C1 segment of cervical spinal cord (tissue), 14 donors: ENCODE measurements at places on chromosomes 6 and 20.

- no peak for DNase-seq
Measured at GRCh38 chr6:125596020-125596419, 153.4 kb upstream of the HEY2 start.

DNA sequence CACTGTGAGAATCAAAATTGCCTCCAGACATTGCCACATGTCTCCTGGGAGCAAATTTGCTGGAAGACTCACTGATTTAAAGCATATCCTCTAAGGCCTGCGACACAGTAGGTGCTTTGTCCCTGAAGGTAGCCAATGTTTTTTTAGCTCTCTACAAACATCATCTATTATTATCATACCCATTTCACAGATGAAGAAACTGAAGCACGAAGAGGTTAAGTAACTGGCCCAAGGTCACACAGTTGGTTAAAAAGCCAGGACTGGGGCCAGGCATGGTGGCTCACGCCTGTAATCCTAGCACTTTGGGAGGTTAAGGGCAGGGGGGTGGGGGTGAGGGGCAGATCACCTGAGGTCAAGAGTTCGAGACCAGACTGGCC lies 12.4 kb downstream of the SLC13A3 start:
- DNase-seq: no peak

GRCh38 chr6:1153696-1154245 lies 158.1 kb upstream of the FOXQ1 start:
- no peak for DNase-seq

DNA sequence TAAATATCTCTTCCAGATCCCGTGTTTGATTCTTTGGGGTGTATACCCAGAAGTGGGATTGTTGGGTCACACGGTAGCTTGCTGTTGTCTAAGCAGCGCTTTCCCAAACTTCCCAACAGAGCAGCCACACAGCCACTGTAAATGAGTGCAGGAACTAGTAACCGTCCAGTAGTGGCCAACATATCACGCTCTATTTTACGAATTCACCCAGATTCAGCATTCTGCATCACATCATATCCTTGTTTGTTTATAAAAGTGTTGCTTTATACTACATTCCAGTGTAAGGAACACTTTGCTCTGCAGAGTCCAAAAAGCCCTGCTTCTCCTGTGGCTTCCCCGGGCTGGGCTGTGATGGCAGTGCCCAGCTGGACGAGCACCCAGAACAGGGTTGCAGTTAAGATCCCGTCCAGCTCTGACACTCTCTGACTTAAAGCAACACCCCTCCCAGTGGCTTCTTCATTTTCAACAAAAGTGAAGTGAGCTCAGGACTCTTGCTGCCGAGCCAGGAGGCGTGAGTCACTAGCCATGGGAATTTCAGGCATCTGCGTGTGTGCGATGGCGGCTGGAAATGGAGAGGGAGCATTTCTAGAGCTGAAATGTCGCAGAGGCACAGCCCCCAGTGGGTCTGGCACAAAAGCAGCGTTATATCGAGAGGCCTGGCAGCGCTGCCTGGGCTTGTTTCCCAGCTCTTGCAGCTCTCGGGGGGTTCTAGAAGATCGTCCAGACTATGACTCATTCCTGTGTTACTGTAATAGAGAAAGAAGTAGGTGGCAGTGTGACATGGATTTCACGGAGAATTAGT lies 216.3 kb upstream of the ECI2 start:
- peak; percentile 43 for DNase-seq

DNA sequence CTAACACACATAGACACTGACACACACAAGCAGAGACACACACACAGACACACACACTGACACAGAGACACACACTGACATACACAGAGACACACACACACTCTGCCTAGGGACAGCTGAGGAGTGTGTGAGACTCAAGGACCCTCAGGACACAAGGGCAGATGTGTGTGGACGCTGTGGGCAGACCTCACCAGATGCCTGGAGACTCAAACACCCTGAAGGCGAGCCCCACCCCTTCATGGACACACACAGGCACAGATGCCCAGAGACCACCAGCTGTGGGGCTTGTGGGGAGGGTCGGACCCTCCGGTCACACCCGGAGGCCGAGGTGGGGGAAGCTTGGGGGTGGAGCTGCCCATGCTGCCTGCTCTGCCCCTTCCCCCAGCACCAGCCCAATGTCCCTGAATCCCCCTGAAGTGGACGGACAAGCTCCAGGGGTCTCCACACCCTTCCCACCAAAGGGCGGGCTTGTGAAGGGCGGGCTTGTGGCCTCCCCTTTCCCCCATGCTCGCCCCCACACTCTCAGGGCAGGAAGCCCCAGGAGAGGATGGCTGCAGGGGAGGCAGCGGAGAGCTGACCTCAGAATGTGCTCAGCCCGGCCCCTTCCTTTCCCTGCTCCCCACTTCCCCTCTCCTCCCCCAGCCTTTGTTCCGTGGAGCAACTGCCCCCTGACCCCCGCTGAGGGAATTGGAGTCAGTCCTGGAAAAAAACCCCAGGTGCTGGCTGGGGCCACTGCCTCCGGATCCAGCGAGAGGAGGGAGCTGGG lies 13.9 kb upstream of the ABHD16B start:
- DNase-seq: no peak

GRCh38 chr6:5587648-5588047 lies 326.3 kb downstream of the FARS2 start:
- no peak for DNase-seq
